ENCODE measurements at places on chromosomes 16 and 17.

GRCh38 chr17:37130984-37131446 is 182.3 kb downstream of the AATF start:
- no peak for DNase-seq

GRCh38 chr17:81210466-81210865 is 12.3 kb downstream of the CEP131 start:
- no peak for DNase-seq

- no peak for DNase-seq
These were observed 287.4 kb downstream of the HAPSTR1 start for GRCh38 chr16:9378876-9379275.

- no peak for DNase-seq
These were observed 77.7 kb upstream of the CLEC3A start for GRCh38 chr16:77944631-77945030.

GRCh38 chr16:88965826-88966480 is 11.1 kb downstream of the CBFA2T3 start:
- no peak for DNase-seq

DNA sequence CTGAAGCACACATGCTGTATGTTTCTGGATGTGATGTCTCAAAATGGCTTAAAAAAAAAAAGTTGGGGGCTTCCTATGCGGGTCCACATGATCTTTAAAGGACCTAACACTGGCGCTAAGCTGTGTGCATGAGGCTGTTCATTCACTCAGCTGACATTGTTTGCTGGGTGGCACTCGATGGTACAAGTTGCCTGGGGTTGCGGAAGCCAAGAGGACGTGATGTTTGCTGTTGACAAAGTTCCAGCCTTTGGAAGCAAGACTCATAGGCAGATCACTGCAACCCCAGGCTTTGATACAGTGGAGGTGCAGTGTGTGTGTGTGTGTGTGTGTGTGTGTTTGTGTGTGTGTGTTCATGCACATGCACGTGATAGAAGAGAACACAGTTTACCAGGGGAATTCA is 29.5 kb upstream of the DNAI2 start:
- no peak for DNase-seq

- DNase-seq = no peak
These were observed 28.3 kb downstream of the NLRC3 start for GRCh38 chr16:3548859-3549258.

GRCh38 chr17:30573603-30574175 is 96.5 kb downstream of the GOSR1 start:
- DNase-seq = no peak

- no peak for DNase-seq
These were observed 3.9 kb downstream of the TAF1C start for GRCh38 chr16:84182680-84183571.

DNA sequence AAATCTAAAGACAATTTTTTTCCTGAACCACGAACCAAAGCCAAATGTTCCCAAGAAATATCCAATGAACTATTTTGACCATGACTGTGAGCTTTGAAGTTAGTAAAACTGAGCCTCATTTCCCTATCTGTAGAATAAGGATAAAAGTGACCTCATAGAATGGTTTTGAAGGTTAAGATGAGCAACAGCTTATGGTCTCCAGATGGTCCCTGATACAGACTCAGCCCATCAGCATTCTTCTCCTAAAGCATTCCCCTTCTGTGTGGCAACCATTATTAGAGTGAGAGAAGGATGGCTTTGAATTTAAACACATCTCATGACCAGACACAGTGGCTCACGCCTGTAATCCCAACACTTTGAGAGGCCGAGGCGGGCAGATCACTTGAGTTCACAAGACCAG is 70.1 kb downstream of the COPRS start:
- DNase-seq = no peak

DNA sequence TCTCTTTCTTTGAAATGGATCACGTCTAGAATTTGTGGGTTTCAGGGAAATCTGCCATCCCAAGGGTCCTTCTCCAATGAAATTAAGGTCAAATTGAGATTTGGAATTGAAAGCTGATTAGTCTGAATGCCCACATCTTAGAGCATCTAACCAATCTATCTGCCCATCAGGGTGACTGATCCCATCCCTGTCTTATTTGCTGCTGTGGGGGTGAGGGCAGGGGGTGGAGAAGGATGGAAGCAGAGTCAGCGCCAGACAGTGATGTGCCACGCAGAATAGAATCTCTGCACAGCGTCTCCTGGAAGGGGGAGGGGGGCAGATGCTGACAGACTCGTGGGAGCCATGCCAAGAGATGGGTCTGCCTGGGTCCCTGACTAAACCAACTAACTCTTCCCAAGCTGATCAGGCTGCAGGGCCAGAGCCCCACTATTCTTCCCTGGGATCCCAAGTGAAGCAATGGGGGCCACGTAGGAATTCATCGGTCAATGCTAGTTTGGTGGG is 32.1 kb downstream of the CDK5RAP3 start:
- no peak for DNase-seq

DNA sequence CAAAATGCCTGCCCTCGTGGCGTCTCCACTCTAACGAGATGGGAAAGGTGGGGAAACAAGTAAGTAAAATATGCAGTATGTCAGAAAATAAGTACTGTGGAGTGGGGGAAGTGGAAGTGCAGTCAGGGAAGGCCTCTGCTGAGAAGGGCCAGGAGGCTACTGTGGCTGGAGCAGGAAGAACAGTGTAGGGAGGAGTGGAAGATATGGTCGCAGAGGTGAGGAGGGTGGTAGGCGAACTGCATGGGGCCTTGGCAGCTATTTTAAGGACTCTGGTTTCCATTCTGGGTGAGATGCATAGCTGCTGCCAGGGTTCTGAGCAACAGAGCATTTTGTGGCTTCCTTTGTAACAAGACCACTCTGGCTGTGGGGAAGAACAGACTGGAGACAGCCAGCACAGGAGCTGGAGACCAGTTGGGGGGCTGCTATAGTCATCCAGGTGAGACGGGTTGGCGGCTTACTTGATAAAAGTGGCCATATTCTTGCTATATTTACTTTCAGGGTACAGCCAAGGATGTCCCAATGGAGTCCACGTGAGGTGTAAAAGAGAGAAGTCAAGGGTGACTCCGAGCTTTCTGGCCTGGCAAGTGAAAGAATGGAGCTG is 42.6 kb downstream of the CYTH1 start:
- DNase-seq = no peak

DNA sequence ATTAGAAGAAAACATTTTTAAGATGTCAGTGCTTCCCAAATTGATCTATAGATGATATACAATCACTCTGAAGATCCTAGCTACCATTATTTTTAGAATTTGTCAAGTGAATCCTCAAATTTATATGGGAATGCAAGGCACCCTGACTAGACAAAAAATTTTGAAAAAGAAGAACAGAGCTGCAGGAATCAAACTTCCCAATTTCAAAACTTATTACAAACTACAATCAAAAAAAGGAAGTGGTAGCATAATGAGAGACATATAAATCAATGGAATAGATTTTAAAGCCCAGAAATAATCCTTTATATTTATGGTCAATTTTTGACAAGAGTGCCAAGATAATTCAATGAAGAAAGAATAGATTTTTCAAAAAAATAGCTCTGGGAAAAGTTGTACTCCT is 198.3 kb upstream of the KCNJ16 start:
- no peak for DNase-seq

DNA sequence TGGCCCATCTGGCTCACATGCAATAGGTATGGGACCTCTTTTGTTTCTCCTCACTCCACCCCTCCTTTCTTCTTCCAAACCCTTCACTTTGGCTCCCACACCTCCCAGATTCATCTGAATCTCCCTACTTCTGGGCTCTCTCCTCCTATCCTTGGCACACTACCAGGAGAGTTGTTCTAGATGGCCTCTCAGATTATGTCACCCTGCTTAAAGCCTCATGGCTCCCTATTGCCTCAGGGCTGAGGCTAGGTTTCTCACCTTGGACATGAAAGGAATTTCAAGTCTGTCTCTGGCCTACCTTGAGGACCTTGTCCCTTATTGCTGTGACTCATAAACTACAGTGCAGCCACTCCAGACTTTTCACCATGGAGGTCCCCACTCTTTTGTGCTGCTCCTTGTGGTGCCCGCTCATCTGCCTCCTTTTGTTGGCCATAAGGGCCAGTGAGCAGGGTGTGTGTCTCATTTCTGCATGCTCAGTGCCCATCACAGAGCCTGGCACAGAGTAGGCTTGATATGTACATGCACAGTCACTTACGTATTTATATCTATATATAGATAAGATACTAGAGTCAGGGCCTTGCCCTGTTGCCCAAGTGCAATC is 1.0 kb upstream of the MFAP4 start:
- DNase-seq = no peak

- DNase-seq = no peak
These were observed 494.5 kb upstream of the CA10 start for GRCh38 chr17:52653014-52653413.

GRCh38 chr17:81640011-81640410 is 3.0 kb downstream of the TSPAN10 start:
- DNase-seq = no peak

- no peak for DNase-seq
These were observed 100.9 kb downstream of the VPS53 start for GRCh38 chr17:613725-614124.

GRCh38 chr16:48959204-48959603 is 322.4 kb downstream of the CBLN1 start:
- no peak for DNase-seq

GRCh38 chr16:47887496-47887895 is 268.3 kb downstream of the ABCC12 start:
- DNase-seq = no peak

DNA sequence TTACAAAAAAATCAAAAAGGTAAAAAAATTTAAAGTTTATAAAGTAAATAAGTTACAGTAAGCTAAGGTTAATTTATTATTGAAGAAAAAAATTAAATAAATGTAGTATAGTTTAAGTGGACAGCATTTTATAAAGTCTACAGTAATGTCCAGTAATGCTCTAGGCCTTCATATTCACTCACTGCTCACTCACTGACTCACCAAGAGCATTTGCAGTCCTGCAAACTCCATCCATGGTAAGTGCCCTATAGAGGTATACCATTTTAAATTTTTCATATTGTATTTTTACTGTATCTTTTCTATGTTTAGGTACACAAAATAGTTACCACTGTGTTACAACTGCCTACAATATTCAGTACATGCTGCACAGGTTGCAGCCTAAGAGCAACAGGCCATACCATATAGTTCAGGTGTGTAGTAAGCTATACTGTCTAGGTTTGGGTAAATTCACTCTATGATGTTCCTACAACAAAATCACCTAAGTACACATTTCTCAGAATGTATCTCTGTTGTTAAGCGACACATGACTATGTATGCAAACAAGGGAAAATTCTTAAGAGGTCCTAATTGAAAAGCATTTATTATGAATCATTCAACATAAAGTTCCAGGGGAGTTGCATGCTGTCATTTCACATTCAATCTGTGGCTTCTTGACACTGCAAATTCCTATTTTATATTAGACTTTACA is 92.3 kb downstream of the SPAG9 start:
- no peak for DNase-seq

DNA sequence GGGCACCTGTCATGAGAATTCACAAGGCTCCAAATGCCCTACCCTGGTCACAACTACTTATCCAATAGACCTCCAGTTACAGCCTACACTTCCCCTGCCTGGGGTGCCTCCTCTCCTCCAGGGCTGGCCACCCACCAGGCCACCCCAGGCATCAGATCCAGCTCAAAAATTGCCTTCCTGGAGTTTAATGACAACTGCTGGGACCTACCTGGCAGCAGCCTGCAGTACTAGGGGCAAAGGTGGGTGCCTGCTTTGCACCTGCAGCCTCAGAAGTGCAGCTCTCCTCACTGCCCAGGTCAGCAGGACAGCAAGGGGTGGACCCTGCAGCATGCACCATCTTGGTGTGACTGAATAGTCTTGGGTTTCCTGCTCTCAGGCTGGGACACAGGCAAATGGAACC is 3.6 kb downstream of the GP1BA start:
- DNase-seq = no peak

Measured in cortex of kidney (tissue), 1 donor.